Stimulated activated CD4-positive, alpha-beta T cell treated with anti-CD3 and anti-CD28 coated beads, TNF-alpha, amount 100 ng/mL, for 24 hours (primary cell): ENCODE measurements at places on chromosomes 12 and 14.

- no peak for DNase-seq
These were observed 95.0 kb downstream of the TGFB3 start for GRCh38 chr14:75886636-75887348.

DNA sequence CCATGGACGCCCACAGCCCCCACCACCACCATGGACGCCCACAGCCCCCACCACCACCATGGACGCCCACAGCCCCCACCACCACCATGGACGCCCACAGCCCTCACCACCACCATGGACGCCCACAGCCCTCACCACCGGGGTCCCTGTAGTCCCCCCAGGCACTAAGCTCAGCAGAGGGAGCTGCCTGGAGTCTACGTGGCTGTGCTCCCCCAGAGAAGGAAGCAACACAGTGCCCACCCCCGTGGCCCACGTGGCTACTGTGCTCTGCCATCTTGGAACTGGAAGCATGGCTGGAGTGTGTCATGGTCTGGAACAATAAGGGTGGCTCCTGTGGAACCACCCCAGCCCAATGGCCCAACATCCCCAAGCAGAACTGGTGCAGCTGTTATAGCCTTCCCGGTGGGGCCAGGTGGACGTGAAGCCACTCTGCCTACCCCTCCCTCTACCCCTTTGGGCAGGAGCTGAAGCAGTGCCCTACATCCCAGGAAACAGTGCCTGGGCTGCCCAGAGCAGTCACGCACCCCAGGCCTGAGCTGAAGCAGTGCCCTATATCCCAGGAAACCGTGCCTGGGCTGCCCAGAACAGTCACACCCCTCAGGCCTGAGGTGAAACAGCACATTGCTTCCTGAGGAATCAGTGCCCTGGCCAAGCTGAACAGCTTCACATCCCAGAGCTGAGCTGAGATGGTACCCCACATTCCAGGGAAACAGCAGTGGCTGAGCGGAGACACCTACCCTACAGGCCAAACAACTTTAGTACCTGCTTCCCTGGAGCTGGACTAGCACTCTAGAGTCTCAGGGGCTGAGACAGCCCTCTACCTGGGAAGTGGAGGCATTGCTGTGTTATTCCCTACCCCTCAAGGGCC, 9.0 kb upstream of the SFSWAP start:
- no peak for DNase-seq

GRCh38 chr14:92768795-92769194, 20.4 kb upstream of the LGMN start:
- no peak for DNase-seq

DNA sequence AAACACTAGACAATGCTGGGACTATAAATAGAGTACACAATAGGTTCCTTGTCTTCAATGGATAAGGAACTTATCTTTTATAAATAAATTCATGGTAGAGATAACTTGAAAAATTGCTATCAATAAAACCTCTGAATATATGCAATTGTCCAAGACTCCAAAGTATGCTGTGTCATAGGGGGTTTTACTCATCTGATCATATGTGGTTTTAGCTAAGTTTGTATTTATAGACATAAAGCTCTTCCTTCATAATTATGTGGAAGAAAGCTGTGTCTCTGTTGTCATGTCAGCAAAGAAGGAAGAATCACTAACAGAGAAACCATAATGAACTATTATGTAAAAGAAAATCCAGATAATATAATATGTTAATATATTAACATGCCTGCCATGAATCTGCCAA, 111.5 kb upstream of the ATXN7L3B start:
- DNase-seq, result no peak

DNA sequence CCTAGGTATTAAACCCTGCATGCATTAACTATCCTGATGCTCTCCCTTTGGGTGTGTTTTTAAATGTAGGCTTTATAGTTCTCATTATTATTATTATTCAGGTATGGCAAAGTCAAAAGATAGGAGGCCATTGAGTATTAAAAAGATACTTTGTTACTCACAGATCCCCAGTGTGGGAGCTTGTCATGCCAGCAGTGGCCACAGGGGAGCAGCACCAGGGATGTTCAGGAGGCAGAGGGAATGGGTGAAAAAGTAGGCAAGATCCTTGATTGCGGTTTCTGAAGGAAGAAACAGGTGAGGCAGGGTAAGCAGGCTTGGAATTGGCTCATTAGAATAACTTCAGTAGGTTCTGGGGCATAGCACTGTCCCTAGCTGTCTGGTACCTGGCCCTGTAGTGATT, 382.2 kb downstream of the MED13L start:
- no peak for DNase-seq

DNA sequence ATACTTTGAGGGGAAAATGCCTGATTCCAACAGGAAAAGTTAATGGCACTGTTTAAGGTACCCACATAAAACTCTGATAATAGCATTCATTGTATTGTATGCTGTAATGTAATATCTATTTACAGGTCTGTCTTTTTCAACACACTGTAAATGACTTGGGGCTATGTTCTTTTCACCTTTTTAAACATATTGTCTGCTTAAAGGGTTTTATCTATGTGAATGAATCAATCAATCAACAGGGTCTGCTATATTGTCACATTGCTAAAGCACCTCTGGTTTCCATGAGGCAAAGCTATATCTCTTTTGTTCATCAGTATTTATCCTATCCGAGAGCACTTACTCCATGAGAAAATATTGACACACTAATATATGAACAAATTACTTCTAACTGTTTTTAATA, 288.0 kb downstream of the SLC6A15 start:
- DNase-seq, result no peak

DNA sequence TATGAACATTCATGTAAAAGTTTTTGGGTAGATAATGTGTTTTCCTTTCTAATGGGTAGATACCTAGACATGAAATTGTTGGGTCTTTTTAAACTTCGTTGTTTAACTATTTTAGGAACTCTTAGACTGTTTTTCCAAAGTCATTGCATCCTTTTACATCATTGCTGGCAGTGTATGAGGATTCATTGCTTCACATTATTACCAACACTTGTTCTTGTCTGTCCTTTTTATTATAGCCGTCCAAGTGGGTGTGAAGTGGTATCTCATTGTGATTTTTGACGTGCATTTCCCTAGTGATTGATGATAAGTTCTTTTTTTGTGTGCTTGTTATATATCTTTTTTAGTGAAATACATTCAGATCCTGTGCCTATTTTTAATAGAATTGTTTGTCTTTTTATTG, 39.4 kb downstream of the USP15 start:
- no peak for DNase-seq

- DNase-seq, result no peak
These were observed 31.9 kb upstream of the FBXO34 start for GRCh38 chr14:55239320-55239719.

DNA sequence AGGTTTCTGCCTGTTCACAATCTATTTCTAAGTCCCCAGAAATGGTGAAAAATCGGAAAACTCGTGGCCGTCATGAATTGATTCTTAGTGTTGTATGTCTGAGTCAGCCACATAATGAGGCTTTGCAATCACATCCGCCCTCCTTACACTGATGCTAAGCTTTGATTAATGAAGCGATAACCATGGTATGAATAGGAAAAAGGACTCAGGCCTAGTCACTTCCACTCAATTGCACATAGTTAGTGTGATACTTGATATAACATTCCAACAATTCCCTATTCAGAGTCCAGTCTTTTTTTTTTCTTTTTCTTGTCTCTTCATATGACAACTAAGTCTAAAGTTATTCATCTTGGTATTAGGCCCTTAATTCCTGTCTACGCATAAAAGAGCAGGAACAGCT, 1231.0 kb downstream of the VRK1 start:
- DNase-seq, result no peak

GRCh38 chr14:31864937-31865855, 211.9 kb upstream of the ARHGAP5 start:
- no peak for DNase-seq

GRCh38 chr12:46608431-46609272, 217.1 kb downstream of the SLC38A4 start:
- DNase-seq, result no peak

DNA sequence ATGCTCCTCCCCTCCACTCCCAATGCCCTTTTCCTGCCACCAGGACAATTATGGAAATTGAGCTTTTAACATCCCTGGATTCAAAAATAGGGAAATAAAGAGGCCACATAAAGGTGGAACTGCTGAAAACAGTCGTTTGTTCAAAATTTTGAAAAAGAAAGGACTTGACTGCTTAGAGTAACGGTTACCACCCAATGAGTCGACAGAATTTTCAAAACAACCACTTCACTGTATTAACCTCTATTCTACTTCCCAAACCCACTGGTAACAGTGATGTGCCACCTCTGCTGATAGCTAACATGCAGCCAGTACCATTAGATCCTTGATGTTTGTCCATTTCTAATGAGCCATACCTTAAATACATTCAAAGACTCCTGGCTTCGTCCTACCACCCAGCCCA, 4.9 kb downstream of the ST8SIA1 start:
- no peak for DNase-seq

GRCh38 chr12:53070877-53071492, 8.2 kb downstream of the SPRYD3 start:
- no peak for DNase-seq

DNA sequence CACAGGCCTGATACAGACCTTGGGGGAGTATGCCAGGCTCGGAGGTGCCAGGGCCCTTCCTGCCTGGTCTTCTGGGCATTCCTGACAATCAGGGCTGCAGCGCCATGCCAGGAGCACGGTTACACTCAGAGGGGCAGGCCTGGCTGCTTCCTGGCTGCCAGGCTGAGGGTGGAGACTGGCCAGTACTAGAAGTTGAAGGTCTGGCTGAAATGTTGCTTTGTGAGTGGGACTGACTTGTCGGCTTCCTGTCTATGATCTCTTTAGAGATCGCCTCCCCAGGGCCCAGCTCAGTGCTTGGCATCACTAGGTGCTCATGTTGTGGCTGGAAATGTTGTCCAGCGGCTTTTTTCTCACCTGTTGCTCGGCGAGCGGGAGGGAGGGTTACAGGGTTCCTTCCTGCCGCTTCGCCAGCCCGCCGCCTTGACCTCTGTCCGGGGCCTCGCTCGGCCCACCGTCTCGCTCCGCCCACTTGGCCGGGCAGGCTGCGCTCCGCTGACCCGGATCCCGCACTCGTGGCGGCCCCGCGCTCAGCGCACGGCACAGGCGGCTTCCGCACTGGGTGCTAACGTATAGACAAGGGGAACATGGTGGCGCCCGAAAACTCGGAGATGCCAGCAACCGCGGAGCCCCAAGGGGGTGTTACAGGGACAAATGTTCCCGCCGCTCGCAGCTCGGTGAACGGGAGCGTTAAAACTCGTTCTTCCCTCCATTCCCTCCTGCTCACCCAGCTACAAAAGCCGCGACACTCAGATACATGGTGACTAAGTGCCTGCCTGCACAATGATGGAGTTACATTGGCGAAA, 32.6 kb downstream of the PAPLN start:
- no peak for DNase-seq

DNA sequence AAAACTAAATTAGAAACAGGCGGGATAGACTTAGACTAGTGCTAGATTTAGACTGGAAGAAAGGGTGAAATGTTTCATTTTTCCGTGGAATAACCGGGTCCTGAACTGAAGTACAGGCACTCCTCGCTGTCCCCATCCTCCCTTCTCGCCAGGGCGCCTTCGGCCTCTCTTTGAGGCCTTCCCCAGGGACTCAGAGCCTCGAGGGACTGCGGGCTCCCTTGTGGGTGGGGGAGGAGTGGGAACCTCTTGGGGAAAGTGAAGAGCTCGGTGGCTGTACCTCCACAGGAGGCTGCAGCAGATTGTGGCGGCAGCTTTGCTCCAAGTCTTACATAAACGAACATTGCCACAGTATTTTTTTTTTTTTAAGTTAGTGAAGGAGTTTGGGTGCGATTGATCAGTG, 1988.8 kb upstream of the FLRT2 start:
- DNase-seq, result no peak

GRCh38 chr12:93622485-93622884, 50.0 kb downstream of the SOCS2 start:
- DNase-seq, result no peak

- DNase-seq, result no peak
These were observed 451.4 kb upstream of the PDE3A start for GRCh38 chr12:19916974-19917373.

- DNase-seq, result no peak
These were observed 77.0 kb downstream of the PELI2 start for GRCh38 chr14:56195223-56195622.

DNA sequence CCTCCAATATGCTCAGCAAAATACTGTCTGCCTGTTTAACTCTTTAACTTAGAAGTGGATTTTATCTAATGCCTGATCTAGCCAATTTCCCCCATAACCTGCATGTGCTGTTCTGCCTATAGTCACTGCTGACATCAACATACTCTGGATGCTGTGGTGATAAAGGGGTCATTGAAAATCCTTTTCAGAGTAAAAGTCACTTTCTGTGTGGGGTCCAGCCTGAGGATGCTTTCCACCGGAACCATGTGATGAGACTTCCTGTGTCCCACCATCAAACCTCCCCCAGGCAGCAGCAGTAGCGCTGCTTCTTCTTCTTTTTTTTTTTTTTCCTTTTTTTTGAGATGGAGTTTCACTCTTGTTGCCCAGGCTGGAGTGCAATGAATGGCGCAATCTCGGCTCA, 607.0 kb downstream of the BCL11B start:
- DNase-seq, result no peak
